Activated CD4-positive, alpha-beta memory T cell treated with anti-CD3 and anti-CD28 coated beads for 36 hours (primary cell): ENCODE measurements at places on chromosomes 7 and 10. TPM values are rescaled to one million over a fixed set of nuclear protein-coding genes. Genes with fewer than 3 reads are reported as not detected.
A peak's percentile ranks its signal among the peaks of the same experiment; 100 is the strongest.

DNA sequence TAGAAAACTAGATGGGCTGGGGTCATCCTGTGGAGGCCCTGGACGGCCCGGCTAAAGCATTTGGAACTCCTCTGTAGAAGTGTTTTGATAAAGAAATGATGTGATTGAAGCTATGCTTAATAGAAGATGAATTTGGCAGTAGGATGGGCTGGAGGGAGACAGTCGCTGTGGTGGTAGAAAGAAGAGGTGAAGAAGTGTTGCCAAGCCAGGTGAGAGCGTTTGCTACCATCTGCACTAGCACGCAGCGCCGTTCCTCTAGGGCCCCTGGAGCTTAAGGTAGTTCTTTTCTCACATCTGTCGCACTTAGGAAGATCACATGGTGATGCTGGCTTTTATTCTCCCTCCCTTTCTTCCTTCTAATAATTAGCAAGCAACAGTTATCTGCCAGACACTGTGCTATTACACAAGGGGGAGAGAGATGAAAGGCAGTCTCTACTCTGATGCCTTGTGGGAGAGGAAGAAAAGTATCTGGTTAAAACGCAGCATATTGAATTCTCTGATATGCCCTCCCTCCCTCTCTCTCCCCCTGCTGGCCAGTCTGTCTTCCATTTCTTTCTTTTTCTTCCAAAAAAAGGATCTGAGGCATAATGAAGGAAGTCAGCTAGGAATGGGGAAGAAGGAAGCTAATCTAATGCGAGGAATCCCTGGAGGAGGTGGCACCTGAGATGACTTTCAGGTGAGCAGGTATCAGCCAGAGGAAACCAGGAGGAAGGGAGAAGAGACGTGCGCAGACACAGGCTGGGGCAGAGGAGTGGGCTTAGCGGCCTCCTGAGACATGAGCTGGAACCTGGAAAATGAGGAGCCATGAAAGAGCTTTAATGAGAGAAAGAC is 162.3 kb upstream of the KLF14 start:
- DNase-seq: no peak

The PYROXD2 gene
- total RNA-seq: 5.3 TPM

DNA sequence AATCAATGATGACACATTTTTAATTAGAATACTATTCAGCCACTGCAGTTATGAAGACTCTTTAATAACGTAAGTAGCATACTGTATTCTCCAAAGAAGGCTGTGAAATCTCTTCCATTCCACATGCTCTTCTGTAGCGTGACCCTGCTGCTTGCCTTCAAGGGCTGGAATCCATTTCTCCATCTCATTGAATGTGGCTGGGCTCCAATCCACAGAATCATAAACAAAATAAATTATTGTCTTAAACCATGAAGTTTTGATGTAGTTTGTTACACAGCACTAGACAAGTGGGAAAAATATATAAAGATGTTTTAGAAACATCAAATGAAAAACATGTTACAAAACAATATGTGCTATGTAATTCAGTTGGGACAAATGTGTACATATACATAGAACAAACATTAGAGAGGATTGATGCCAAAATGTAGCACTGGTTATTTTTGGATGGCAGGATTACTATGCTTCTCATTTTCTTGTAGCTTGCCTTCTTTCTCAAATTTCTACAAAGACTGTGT is 410.8 kb upstream of the PODXL start:
- DNase-seq: no peak

The TIAL1 gene
- 177 TPM for total RNA-seq

The FBXO24 gene
- total RNA-seq: 2.6 TPM

- no peak for DNase-seq
These were observed 24.2 kb downstream of the MGMT start for GRCh38 chr10:129491123-129491734.

DNA sequence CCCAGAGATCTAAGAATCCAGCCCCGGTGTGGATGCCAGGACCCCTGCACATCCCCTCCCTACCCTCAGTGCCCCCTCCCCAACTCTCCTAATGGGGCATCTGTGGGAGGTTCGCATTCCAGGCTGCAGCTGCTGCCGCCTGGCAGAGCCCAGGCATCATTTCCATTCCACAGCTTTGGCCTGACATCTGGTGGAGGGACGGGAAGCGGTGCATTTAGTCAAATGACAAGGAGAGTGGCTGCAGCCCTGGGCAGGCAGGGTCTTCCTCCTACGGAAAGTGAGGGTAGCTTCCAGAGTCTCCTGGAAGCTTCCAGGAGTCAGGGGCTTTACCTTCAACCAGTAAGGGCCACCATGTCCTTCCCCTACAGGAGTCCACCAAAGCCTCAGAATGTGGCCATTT is 30.8 kb downstream of the PRLHR start:
- no peak for DNase-seq

DNA sequence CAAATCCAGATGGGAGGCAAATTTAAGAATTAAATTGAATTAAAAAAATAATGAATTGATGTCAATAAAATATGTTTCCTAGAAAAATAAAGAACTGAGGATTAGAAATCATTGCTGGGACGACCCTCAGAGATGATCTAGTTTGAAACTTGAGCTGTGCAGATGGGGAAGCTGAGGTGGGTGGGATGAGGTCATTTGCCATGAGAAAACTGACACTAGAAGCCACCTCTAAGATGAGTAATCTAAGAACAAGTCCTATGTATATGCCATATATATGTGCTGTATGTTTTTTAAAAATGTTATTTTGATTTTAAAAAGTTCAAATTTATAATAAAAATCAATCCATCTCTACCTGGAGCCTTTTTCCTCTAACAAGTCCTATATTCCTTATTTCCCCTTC is 135.7 kb downstream of the RSU1 start:
- no peak for DNase-seq

DNA sequence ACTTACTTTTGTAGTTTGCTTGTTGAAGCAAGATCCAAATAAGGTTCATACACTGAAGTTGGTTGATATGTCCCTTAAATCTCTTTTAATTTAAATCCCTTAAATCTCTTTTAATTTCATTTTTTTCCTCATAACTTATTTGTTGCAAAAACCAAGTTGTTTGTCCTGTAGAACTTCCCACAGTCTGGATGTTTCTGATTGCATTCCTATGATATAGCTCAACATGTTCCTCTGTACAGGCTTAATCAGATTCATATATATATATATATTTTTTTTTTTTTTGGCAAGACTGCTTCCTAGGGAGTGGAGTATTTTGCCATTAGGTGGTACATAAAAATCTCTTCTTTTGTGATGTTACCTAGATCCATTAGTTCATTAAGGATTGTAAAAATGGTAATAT is 174.9 kb upstream of the MKLN1 start:
- no peak for DNase-seq

DNA sequence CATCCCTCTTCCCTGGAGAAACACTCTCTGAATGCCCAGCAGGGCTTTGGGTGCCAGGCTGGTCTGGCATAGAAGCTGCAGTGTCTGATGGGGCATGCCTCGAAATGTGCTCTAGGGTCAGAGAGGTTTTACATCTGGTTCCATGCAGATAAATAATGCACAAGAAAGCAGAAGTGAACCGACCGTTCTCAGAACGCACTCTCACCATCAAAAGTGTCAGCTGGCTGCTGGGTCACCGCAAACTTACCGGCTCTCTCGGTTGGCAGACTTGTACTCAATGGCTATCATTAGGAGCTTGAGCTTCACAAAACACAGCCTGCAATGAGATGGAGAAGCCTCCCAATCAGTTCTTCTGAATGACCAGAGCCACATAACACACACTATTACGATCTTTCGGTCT is 610.0 kb downstream of the KCNMA1 start:
- no peak for DNase-seq

The VPS37D gene
- 0.22 TPM for total RNA-seq

- no peak for DNase-seq
These were observed 396.2 kb upstream of the IGFBP3 start for GRCh38 chr7:46317256-46317655.

The OGDH gene
- 103 TPM for total RNA-seq

DNA sequence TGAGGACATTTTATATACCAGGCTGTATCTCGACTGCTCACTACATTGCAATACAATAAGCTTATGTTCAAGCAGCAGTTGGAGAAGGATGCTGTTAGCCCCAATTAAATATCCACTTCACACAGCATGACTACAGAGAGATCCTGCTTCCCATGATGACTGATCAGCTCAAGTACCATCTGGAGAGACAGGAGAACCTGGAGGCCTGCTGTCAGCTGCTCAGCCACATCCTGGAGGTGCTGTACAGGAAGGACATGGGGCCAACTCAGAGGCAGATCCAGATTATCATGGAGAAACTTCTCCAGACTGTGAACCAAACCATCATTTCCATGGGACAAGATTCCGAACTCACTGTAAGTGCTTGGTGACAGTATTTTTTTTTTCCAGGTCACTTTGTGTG is 22.5 kb downstream of the RNF133 start:
- no peak for DNase-seq

The NPFFR1 gene
- total RNA-seq: 0.02 TPM

The SUN1 gene
- total RNA-seq: 69.9 TPM

The MEPCE gene
- total RNA-seq: 41.3 TPM

The SEMA3D gene
- not detected for total RNA-seq

DNA sequence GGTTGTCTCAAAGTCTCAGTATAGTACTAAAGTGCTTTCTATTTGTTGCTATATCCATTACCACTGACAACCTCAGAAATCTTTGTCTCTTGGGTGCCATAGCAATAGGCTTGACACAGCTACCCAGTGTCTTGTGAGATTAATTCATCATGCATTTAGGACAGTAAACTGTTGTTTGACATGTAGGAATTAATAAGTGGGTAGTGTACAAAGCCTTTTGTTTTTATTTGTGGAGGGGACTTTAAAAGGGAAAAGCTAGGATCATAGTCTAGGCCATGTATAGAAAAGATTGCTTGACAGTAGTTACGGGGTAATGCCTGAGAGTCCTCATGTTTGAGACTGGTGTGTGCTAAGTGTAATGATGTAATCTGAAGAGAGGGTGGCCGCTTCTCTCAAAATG is 102.6 kb upstream of the AGR3 start:
- DNase-seq: no peak

DNA sequence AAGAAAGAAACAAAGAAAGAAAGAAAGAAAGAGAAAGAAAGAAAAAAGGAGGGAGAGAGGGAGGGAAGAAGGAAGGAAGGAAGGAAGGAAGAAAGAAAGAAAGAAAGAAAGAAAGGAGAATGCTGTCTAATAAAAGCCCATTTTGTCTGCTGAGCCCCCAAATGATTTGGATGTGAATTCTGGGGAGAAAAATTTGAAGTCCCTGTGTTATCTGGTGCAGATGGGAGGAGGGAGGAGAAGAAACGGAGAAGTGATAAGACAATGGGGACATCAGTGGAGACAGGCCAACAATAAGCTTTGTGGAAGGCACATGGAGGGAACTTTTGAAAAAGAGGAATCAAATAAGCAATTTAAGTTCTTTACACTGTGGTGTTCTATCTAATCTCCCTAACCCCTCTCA is 24.6 kb upstream of the TMEM273 start:
- DNase-seq: no peak

- DNase-seq: no peak
These were observed 208.7 kb upstream of the PRKCQ start for GRCh38 chr10:6788731-6789130.

The ASNS gene
- 214 TPM for total RNA-seq

- peak; percentile 26 for DNase-seq
These were observed 36.3 kb downstream of the ABCB1 start for GRCh38 chr7:87564296-87564963.

DNA sequence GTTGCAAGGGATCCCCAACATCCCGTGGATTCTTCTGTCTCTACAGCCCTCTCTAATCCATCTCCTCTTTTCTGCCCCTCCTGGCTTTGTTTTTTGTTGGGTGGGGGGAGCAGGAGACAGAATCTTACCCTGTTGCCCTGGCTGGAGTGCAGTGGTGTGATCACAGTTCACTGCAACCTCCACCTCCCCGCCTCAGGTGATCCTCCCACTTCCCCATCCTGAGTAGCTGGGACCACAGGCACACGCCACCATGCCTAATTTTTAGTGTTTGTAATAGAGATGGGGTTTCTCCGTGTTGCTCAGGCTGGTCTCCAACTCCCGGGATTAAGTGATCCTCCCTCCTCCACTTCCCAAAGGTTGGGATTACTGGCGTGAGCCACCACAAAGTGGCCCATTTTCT is 121.8 kb downstream of the MYL10 start:
- DNase-seq: no peak

DNA sequence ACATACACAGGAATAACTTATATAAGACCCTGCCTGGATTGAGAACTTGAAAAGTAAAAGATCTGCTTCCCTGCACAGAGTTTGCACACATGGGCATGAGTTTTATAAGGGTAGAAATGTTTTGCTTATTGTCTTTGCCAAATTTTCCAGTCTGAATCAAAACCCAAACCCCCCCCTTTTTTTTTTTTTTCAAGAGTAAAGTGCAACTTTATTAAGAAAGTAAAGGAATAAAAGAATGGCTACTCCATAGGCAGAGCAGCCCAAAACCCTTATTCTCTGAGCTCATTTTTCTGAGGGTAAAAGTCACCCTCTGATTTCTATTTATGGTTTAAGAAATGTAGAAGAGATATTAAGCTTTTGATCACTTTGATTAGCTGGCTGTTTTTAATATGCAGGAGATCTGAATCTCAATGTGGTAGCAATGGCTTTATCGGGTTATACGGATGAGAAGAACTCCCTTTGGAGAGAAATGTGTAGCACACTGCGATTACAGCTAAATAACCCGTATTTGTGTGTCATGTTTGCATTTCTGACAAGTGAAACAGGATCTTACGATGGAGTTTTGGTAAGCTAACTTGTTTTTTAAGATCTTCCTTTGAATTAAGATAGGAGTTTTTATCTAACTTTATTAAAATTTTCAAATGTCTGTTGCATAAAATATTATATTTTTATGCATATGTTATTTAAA is 18.7 kb downstream of the MIOS start:
- no peak for DNase-seq

GRCh38 chr7:77457779-77458178 is 41.6 kb upstream of the GSAP start:
- no peak for DNase-seq

- DNase-seq: no peak
These were observed 60.3 kb downstream of the NEUROG3 start for GRCh38 chr10:69512901-69513300.
